ENCODE measurements at places on chromosomes 2 and 18. TPM values are rescaled to one million over a fixed set of nuclear protein-coding genes. Genes with fewer than 3 reads are reported as not detected.

- no peak for DNase-seq
- no peaks in the 10 kb centered on the region for H3K36me3 ChIP-seq
- no peak overlapping the region for H3K4me3 ChIP-seq
- H3K27me3 ChIP-seq: no peaks in the 10 kb centered on the region
- no peak overlapping the region for H3K27ac ChIP-seq
- H3K4me1 ChIP-seq: no peaks in the 10 kb centered on the region
Observed at GRCh38 chr2:29522951-29523669, 398.3 kb downstream of the ALK start.

GRCh38 chr2:95350368-95350767, 52.1 kb upstream of the FAHD2A start:
- peaks cover 63% of the 10 kb centered on the region for H3K27me3 ChIP-seq
- no peaks in the 10 kb centered on the region for H3K36me3 ChIP-seq
- H3K4me1 ChIP-seq: no peaks in the 10 kb centered on the region

GRCh38 chr2:27527182-27527581, 30.5 kb downstream of the GCKR start:
- no peak overlapping the region for H3K27ac ChIP-seq
- H3K4me3 ChIP-seq: no peak overlapping the region
- no peaks in the 10 kb centered on the region for H3K36me3 ChIP-seq
- H3K4me1 ChIP-seq: no peaks in the 10 kb centered on the region
- H3K27me3 ChIP-seq: no peaks in the 10 kb centered on the region

- H3K4me1 ChIP-seq: peaks cover 17% of the 10 kb centered on the region
- H3K27me3 ChIP-seq: no peaks in the 10 kb centered on the region
- H3K36me3 ChIP-seq: no peaks in the 10 kb centered on the region
- no peak overlapping the region for H3K4me3 ChIP-seq
- no peak for DNase-seq
- H3K27ac ChIP-seq: no peak overlapping the region
Observed at GRCh38 chr18:73785300-73785699, 362.3 kb downstream of the FBXO15 start.

- H3K36me3 ChIP-seq: no peaks in the 10 kb centered on the region
- no peak overlapping the region for H3K27ac ChIP-seq
- DNase-seq: no peak
- no peak overlapping the region for H3K4me3 ChIP-seq
- no peaks in the 10 kb centered on the region for H3K27me3 ChIP-seq
- H3K4me1 ChIP-seq: no peaks in the 10 kb centered on the region
Observed at GRCh38 chr2:67002618-67003371, 394.3 kb upstream of the ETAA1 start.

DNA sequence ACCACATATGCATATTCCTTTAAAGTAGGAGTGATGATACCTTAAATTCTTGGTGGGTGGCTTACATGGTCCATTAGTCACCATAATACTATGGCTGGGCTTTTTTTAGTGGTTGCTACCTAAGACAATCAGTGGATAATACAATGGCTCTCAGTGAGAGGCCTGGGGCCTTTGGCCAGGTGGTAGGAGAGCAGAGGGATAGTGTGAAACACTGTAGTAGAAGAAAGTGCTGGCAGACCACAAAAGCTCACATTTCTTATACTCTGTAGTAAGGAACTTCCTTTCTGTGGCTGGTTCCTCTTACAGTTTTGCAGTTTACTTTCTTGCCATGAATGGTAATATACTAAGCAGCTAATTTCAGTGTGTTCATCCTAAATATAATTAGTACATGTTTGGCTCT, 583.5 kb downstream of the XIRP2 start:
- H3K36me3 ChIP-seq: no peaks in the 10 kb centered on the region
- DNase-seq: peak; percentile 37
- no peak overlapping the region for H3K4me3 ChIP-seq
- no peaks in the 10 kb centered on the region for H3K27me3 ChIP-seq
- H3K4me1 ChIP-seq: peaks cover 28% of the 10 kb centered on the region
- no peak overlapping the region for H3K27ac ChIP-seq

DNA sequence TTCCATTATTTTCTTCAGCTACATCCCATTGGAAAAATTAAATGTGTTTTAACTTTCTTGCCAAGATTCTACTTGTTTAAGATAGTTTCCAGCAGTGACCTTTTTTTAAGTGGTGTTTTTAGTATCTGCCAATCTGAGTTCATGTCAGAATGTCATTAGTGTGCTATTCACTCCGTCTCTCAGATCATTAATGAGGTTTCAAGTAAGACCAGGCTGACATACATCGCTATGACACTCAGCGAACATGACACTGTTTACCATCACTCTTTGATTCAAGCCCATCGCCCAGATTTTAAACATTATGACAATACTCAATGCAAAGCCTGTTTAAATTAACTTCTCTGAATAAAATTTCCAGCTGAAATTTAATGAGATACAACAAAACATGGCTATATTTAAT, 272.0 kb upstream of the KYNU start:
- H3K36me3 ChIP-seq: no peaks in the 10 kb centered on the region
- H3K27me3 ChIP-seq: no peaks in the 10 kb centered on the region
- no peak for DNase-seq
- H3K27ac ChIP-seq: no peak overlapping the region
- H3K4me3 ChIP-seq: no peak overlapping the region

DNA sequence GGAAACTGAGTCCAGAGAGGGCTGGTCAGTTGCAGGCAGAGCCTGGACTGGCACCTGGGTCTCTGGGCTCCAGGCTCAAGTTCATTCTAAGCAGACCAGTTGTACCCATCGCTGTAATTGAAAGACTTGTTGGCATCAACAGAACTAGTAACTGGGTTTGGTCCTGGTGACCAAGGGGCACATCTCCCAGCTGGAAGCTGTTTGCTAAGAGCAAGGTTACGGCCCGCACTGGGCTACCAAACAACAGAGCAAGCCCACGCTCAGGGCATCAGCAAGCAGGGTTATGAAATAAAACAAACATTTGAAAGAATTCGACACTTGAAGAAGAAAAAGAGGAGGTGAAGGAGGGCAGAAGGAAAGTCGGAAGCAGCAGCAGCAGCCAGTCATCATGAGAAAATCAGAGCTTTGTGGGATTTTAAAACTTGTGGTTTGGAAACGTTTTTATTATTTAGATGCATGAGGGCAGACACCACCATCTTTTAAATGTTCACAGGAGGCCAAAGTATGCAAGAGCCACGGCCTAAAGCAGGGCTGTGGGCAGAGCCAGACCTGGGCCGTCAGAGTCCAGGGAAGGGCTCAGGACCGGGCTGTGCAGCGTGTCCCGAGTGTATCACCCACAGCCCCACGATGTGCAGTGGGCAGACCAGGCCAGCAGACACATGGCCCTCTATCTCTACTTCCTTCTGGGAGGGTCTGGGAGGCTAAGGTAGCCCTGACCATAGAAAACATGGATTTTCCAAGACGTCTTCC, 220.3 kb downstream of the BCL2 start:
- no peaks in the 10 kb centered on the region for H3K27me3 ChIP-seq
- no peak for DNase-seq
- no peak overlapping the region for H3K4me3 ChIP-seq
- no peak overlapping the region for H3K27ac ChIP-seq

PLCD4 gene
- total RNA-seq: 1.1 TPM

TMSB10 gene
- total RNA-seq: 2,248 TPM

All from neural progenitor cell (in vitro differentiated cells).